ENCODE measurements at places on chromosomes 1 and 21.

- DNase-seq, result peak; percentile 43
Observed at GRCh38 chr1:27603309-27603680, 649 bp downstream of the AHDC1 start.

- no peak for DNase-seq
Observed at GRCh38 chr1:178092878-178093493, 918 bp upstream of the RASAL2 start.

DNA sequence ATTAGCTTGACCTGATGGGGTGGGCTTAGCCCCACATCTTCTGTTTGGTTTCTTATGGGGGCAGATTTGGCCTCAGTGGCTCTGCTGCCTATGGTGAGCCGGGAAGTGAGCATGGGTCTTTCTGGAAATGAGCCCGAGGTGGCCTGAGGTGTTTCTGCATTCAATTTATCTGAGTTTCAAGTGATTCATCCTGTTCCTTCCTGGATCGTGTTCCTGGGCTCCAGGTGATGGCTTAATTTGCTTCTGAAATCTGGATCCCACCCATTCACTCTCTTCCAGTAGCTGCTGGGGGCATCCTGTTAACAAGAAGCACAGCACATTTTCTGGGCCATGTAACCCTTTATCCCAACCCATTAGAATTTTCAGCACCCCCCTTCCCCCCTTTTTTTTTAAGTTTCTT, 324.6 kb downstream of the CAMTA1 start:
- DNase-seq, result no peak

DNA sequence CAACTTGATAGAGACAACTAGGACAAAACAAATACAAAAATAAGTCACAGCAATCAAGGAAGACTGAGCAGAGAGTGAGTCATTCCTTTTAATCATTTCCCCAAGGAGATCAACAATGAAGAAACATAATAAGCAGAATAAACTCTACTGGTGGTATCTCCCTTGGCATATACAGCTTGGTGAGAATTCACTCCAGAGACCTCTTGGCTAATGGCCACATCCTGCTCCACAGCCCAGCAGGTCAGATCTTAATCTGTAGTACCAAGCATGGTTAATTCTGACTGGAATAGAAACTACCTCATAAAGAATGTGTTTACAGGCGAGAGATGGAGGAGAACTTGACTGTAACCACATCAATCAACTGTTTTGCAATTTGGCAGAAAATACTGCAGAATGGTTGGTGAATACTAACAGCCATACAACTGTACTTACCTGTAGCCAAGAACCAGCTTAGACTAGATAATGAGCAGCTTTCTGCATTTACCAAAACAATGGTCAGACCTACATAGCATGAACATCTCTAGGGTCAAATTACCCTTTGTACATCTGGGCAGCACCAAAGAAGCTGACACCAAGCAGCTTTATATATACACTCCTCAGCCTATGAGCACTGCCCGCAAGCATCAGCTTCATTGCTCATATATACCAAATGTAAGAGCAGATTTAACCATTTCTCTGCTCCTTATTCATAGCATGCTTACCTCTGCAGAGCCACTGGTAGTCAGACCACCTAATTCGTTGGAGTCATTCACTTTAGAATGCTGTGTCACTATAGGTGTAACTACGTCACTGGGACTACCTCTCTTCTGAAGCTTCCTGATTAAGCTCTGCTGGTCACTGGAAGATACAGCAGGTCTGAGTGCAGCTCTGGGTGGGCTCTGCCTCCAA, 51.0 kb downstream of the KIAA0319L start:
- DNase-seq, result no peak

GRCh38 chr1:155322571-155322952, 1.9 kb downstream of the RUSC1 start:
- DNase-seq, result no peak

DNA sequence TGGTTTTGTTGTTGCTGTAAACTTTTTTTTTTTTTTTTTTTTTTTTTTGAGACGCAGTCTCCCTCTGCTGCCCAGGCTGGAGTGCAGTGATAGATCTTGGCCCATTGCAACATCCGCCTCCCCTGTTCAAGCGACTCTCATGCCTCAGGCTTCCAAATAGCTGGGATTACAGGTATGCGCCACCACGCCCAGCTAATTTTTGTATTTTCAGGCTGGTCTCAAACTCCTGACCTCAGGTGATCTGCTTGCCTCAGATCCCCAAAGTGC, 78.9 kb upstream of the SLC45A1 start:
- no peak for DNase-seq

GRCh38 chr1:9225411-9225785, 9.2 kb upstream of the H6PD start:
- no peak for DNase-seq

- no peak for DNase-seq
Observed at GRCh38 chr1:155697046-155697445, 8.2 kb downstream of the DAP3 start.

DNA sequence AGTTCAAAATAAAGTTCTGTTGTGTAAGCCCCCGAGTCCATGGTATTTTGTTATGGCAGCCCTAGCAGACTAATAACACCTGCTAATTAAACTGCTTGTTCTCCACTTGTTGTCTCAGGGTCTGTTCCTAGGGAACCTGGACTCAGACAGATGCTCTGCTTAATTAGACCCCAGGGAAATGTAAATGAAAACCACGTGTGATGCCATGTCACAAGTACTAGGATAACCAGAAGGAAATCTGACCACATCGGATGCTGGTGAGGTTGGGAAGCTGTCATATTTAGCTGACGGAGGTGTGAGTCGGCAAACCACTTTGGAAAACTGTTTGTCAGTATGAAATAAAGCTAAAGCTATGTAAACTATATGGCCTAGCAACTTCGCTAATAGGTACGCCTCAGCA, 19.6 kb downstream of the EDN2 start:
- DNase-seq, result no peak

Measured in activated B cell treated with CpG ODN at 0.5 μM for 24 hours (primary cell).